Smooth muscle cell of the umbilical artery (primary cell): ENCODE measurements at places on chromosomes 5 and 9. TPM values are rescaled to one million over a fixed set of nuclear protein-coding genes. Genes with fewer than 3 reads are reported as not detected.

The EPB41L4B gene
- total RNA-seq = 0.09 TPM in 1 of 2 replicates, not detected in the other

The PGM5 gene
- 3.0 TPM in 2 replicates for total RNA-seq

The SHISAL2B gene
- not detected in 2 replicates for total RNA-seq

The TYRP1 gene
- 0.46 and 12.8 TPM in 2 replicates for total RNA-seq

The ICE1 gene
- 31.2 and 42.1 TPM in 2 replicates for total RNA-seq

The GRHPR gene
- total RNA-seq = 78.1 and 102 TPM in 2 replicates

The F2RL1 gene
- 4.8 and 15.1 TPM in 2 replicates for total RNA-seq

The PKD2L2 gene
- not detected in 2 replicates for total RNA-seq

The C5 gene
- total RNA-seq = 1.5 and 3.0 TPM in 2 replicates

The FABP6 gene
- total RNA-seq = 0.55 TPM in 1 of 2 replicates, not detected in the other

The PCSK1 gene
- not detected in 2 replicates for total RNA-seq

The ANXA2R gene
- 1.2 and 1.9 TPM in 2 replicates for total RNA-seq

The SNAPC3 gene
- total RNA-seq = 64.4 and 90.5 TPM in 2 replicates

The HTR4 gene
- not detected in 2 replicates for total RNA-seq

The TIMD4 gene
- not detected in 2 replicates for total RNA-seq

The KIAA1958 gene
- total RNA-seq = 0.89 and 2.1 TPM in 2 replicates

The HK3 gene
- not detected in 2 replicates for total RNA-seq

The SLC6A19 gene
- total RNA-seq = not detected in 2 replicates

The COL23A1 gene
- 0.09 TPM in 1 of 2 replicates, not detected in the other for total RNA-seq
